RPMI7951 (cell line): ENCODE measurements at places on chromosomes 13 and 19.
A peak's percentile ranks its signal among the peaks of the same experiment; 100 is the strongest.

GRCh38 chr19:49524812-49525455 is 2.9 kb upstream of the RCN3 start:
- DNase-seq, result no peak

- peak; percentile 79 for DNase-seq
These were observed 37.6 kb upstream of the C1QTNF9 start for GRCh38 chr13:24271601-24272451.

DNA sequence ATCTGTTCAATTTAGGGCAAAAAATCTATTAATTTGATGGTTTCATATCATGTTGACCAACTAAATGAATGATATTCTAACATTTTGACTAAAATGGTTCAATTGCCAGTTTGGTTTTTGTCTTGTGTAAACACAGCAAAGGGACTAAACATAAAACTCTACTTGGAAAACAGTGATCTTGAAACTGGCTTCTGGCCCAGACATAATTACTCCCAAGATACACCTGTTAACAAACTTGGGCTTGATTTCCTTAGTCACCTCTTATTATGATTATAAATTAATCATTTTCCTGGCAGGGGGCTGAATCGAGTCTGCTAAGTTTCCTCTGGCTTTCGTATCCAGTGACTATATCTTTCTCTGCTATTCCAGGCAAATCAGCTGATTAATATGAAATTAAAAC is 78.0 kb upstream of the OXGR1 start:
- DNase-seq, result no peak

GRCh38 chr13:20475927-20476691 is 49.5 kb downstream of the CRYL1 start:
- no peak for DNase-seq

GRCh38 chr13:95020298-95020987 is 280.8 kb downstream of the ABCC4 start:
- no peak for DNase-seq

DNA sequence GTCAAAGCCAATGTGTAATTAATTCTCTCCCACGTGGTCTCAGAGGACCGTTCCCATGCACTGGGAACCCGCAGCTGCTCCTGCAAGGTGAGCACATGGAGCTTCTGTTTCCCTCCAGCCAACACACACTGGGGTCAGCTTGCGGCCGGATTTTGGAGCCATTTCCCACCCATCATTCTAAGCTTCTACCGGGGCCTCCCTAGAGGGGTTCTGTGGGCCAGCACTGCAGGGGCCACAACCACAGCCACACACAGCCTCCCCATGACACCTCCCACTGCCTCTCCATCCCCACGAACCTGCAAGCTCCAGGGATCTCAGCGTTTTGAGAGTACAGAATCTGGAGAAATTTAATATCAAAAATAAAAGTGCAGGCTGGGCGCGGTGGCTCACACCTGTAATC is 120.7 kb upstream of the SOX1 start:
- DNase-seq, result no peak

DNA sequence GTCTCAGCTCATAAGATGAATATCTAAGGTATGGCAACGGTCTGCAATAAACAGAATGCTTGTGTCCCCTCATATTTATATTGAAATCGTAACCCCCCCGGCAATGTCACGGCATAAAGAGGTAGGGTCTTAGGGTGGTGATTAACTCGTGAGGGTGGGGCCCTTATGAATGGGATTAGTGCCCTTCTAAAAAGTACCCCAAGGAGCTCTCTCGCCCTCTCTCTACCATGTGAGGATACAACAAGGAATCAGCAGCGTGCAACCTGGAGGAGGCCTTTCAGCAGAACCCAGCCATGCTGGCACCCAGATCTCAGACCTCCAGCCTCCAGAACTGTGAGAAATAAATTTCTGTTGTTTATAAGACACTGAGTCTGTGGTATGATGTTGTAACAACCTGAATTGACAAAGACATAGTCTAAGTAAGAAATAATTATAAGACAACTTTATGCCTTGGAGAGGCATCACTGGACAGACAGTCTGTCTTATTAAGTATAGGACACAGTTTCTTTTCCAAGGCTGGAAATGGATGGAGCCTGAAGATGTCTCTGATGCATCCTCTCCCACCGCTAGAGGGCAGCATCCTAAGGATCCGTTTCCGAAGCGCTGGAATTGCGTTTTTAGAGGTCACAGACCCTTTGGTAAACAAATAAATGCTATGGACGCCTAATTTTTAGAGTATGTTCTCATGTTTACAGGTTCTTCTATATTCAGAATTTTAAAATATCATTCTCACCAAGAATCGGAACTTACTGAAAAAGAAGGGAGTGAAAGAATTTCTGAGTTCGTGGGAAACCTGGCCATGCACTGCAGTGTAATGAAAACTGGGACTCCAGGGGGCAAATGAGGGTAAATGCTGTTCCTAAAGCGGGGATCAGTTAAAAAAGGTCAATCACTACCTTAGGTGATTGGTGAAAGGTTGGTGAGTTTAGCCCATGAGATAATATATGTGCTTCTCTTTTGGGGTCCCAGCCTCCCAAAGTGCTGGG is 13.3 kb upstream of the LEUTX start:
- DNase-seq, result peak; percentile 54

DNA sequence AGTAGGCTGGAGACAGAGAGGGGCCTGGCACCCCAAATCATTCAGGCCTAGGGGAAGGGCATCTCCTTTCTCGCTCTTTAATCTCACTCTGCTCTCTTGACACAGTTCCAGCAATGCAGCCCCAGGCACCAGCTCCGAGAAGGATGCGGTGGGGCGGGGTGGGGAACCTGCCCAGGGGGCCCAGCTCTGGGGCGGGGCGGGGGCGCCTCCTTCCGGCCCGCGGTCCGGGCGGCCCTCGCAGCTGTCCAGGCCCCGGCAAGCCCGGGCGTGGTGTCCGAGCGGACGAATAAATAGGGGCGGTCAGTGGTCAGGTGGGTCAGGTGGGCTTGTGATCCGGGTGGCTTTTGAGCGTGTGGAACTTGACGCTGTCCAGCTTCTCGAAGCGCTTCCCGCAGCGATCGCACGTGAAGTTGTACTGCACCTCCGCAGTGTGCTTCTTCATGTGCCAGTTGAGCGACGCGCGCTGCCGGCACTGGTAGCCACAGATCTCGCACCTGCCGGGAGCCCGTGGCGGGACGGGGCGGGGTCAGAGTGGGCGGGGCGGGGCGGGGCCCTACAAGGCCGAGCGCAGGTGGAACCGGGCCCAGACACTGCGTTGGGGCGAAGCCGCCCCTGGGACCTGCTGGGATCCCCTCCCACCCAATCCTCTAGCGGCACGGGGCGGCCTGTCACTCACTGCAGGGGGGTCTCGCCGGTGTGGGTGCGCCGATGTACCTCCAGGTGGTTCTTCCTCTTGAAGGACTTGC is 2.7 kb upstream of the ELAVL3 start:
- no peak for DNase-seq

- no peak for DNase-seq
These were observed 10.6 kb upstream of the CEACAM21 start for GRCh38 chr19:41565379-41565720.

DNA sequence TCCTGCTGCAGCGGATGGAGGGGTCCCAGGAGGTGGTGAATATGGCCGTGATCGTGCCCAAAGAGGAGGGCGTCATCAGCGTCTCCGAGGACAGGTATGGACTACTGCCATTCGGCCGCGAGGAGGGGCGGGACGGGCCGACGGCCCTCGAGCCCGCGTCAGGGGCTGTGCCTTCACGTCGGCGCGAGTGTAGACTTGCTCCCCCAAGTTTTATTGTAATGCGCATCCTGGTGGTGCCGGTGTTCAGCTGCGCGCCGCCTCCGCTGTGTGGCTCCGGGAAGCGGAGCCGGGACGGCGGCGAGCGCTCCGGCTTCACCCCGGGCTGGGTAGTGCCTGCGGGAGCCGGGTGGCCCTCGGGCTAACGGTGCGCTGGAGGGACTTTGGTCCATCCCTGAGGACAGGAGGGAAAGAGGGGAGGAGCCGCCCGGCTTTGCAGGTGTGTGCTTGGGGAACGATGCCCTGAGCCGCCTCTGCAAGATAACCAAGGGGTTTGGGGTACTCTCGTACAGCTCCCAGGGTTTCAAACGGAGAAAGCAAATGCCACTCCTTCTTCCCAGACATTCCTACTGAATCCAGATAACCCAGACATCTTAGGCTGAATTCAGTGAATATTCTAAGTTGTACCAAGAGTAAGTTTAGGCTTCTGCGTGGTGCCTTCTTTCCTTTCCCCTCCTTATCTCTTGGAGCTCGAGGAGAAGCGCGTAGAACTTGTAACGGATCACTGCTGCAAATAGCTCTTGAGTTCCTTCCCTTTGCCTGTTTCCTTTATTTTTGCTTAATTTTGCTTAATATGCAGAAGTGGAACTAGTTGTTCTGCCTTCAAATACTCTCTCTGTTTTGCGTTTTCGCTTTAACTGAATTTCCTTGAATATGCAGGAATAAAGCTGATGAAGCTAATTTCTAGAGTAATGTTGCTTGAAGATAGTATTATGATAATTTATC is 740 bp downstream of the WDFY2 start:
- peak; percentile 42 for DNase-seq

GRCh38 chr13:97385146-97385545 is 48.8 kb upstream of the RAP2A start:
- no peak for DNase-seq

DNA sequence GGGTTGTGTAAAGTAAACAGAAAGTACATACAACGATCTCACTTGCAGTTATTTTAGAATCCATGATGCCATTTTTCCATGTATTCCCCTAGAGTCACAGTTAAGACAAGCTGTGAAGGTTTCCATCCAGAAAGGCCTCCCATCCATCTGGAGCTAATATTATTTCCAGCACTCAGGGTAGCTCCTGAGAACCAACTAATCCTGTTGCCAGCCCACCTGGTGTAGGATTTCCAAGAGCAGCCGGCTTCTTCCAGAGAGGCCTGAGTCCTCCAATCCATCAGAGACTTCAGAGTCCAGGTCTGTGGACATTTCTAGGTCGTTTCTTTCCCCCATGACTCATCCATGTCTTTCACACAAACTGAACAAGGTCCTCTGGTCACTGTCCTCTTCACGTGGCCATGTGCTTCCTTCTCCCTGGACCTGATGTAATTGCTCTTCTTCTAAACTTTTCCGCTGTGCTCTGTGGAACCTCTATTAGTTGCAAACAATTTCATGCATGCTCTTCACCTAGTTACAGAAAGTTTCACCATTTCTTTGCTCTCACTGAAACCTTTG is 270.3 kb upstream of the TMTC4 start:
- no peak for DNase-seq

GRCh38 chr13:96684907-96685306 is 309.4 kb downstream of the OXGR1 start:
- no peak for DNase-seq

DNA sequence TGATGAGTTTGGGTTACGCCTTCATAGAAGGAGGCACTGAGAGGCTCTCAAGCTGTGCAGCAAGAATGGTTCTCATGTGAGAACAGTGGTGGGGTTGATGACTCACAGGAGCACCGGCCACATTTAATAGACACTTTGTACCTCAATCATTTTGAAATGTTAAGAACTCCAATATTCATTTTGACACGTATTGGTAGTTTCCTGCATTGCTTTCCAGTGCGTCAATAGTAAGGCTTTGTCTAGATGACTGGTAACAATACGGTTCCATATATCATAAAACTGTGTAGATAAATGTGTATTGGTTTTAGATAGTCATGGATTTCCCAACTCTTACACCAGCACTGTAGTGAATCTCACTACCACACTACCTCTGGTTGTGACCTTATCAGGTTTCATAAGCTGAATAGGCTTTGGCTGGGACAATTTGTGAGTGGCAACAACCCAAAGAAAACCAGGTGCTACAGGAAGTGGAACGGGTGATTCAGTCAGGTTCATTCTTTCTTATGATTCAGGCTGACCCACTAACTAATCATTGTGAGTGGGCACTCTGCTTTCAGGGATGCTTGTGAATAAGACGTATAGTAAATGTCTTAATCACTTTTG is 362.6 kb downstream of the KLF5 start:
- no peak for DNase-seq

GRCh38 chr19:39413911-39414608 is 1.6 kb downstream of the PLEKHG2 start:
- no peak for DNase-seq

DNA sequence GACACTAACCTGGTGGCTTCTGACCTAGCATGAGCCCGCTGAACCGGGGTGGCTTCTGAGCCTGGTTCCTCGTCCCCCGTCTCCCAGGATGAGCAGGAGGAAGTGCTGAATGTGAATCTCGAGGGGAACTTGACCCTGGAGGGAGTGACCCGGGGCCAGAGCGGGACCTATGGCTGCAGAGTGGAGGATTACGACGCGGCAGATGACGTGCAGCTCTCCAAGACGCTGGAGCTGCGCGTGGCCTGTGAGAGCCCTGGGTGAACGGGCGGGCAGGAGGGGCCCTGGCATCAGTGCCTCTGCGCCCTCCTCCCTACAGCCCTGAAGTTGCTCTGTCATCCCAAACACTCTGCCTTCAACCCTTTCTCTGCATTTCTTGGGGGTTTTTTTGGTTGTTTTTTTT is 5.6 kb downstream of the BCAM start:
- DNase-seq, result no peak

DNA sequence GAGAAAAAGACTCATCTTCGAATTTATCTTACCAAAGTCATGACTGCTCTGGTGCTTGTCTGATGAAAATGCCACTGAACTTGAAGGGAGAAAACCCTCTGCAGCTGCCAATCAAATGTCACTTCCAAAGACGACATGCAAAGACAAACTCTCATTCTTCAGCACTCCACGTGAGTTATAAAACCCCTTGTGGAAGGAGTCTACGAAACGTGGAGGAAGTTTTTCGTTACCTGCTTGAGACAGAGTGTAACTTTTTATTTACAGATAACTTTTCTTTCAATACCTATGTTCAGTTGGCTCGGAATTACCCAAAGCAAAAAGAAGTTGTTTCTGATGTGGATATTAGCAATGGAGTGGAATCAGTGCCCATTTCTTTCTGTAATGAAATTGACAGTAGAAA is 19.2 kb upstream of the PHF11 start:
- DNase-seq, result no peak

DNA sequence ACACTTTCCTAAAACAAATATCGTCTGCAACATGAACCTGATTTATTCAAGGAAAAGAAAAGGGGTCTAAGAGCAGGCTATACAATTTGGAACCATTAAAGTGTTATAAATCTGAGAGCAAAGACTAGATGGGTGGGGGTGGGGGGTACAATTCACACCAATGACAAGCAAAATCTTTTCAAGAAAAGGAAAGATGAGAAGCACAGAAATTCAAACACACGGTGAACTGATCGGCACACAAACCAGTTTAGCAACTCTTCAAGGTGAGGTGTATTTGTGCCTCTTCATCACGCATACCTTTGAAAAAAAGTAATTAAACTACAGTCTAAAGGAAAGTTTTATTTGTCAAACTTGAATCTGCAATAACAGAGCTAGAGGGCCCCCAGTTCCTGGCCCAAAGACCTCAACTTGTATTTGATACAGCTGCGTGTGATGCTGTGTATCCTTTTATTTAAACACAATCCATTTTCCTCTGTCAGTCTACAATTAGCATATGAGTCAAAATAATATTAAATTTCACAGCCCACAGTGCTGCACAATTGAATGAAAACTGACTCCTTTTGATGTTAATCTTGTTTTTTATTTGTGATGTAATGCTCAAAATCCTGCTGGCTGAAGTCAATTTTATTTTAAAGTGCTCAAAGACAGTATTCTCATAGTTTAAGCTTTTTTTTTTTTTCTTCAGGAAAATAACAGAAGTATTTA is 14.2 kb downstream of the EFNB2 start:
- no peak for DNase-seq
